ENCODE measurements at places on chromosomes 13 and 19.
A peak's percentile ranks its signal among the peaks of the same experiment; 100 is the strongest.

DNA sequence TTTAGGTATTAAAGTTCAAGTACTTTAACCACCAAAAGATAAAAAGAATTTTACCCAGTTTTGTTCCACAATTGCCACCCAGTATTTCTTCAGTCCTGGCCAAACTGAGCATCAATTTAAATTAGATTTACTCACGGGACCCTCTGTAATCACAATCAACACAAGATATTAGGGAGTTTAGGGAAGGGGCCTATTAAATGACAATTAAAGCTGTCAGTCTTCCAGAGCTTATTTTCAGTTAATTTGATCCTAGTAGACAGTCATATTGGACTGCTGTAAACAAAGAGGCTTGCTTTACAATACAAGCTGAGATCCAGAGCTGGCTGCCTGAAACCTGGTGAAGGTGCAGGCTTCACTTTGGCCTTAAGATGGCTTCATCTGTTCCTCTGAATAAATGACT lies 321.2 kb upstream of the NBEA start:
- DNase-seq = no peak

DNA sequence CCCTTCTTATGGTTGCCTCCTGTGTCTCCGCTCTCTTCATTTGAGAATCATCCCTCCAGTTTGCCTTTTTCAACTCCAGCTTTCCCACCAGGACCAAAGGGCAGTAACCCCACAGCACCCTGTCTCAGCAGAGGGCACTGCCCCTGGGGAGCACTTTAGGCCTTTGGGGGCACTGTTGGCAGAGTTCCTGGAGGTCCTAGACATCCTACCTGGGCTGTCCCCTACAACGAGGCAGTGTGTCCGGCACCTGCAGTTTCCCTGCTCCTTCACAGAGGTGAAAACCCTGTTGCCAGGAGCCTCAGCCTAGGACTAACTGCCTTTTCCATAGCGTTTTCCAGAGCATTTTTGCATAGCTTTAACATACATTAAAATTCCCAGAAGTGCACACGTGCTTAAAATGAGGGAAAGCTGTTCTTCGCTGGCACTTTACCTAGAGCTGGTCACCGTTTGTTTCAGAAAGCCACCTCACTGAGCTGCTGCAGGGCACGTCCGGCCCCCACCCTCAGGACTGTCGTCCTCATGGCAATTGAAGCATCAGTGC lies 234.9 kb downstream of the TEX29 start:
- DNase-seq = no peak

GRCh38 chr19:33376941-33377557 lies 3.5 kb downstream of the CEBPG start:
- no peak for DNase-seq

DNA sequence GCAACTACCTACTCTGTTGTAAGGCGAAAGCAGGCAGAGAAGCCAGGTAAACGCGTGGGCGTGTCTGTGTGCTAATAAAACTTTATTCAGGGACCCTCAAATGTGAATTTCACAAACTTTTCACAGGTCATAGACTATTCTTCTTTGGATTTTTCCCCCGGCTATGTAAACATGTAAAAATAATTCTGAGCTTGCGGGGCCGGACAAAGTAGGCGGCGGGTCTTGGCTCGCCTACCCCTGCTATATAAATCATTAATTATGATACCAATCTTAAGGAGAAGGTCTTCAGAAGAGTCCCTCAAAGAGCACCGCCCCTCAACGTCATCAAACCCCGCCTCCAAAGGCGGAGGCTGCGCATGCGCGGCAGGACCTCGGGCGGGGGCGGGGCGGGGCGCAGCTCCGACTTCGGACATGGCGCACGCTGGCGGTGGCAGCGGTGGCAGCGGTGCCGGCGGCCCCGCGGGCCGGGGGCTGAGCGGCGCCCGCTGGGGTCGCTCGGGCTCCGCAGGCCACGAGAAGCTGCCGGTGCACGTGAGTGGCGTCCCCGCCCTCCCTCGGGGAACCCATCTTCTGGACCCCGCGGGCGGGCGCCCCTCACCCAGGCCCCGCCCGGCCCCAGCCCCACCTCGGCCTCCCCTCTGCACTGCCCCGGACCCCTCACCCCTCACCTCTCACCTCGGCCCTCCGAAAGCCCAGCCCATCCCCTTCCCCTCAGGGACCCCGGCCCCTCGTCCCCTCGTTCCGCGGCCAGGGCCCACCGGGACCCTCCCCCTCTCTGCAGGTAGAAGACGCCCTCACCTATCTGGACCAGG lies at the start of gene SIN3B:
Gene SIN3B (plus strand): TSS at position 389 of the 812 bp plus-strand sequence. CDS start 23 bp downstream, at position 412.
- peak; percentile 74 for DNase-seq

GRCh38 chr13:45231722-45232121 lies 30.9 kb upstream of the KCTD4 start:
- DNase-seq = no peak

DNA sequence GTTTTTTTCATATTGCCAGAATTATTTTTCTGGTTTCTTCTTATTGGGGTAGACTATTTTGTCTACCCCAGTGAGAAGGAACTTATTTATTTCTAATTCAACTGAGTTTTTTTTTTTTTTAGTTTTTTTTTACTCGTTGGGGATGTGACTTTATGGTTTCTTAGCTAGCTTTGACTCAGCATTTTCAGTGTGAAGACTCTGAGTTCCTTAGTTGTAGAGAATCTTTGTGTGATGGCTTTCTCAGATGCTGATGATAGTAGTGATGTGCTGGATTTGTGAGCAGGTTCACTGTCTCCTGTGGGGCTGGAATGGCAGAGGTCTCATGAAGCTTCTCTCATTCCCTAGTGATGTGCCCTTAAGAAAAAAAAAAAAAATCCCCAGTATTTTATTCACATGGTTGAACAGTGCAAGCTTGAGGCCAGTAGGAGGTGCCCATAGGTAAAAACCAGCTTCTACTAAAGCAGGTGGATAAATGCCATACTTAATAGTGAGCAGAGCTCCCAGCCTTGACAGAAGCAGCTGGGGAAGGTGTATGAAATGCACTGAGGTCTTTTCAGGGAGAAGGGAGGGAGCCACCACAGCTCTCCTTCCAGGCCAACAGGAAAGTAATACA lies 106.2 kb upstream of the KLF5 start:
- DNase-seq = no peak

GRCh38 chr13:70864731-70865130 lies 756.5 kb upstream of the KLHL1 start:
- DNase-seq = no peak

GRCh38 chr19:1648920-1649541 lies 3.4 kb downstream of the TCF3 start:
- no peak for DNase-seq

DNA sequence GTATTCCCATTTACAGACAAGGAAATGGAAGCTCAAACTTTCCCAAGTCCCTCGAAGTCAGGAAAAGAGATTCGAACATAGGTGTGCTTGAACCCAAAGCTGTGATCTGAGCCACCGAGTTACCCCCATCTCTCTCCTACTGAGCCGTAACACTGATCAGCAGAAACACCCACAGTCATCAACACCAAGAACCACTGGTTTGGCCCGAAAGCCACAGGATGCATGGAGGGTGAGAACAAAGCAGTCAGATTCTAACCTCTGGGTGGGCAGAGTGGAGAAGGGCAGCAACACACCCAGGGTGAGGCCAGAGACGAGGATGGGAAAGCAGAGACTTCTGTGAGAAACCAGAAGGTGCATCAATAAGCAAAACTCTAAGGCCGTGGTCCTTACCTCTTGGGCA lies 27.7 kb upstream of the POU2F2 start:
- DNase-seq = no peak

DNA sequence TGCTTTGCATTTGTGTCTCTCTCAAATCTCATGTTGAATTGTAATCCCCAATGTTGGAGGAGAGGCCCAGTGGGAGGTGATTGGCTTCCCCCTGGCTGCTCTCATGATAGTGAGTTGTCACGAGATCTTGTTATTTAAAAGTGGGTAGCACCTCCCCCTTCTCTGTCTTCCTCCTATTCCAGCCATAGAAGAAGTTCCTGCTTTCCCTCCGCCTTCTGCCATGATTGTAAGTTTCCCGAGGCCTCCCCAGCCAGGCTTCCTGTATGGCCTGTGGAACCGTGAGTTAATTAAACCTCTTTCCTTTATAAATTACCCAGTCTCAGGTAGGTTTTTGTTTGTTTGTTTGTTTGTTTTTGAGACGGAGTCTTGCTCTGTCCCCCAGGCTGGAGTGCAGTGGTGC lies 3.8 kb downstream of the LILRA4 start:
- no peak for DNase-seq

- DNase-seq = no peak
Observed at GRCh38 chr19:3079578-3079977, 14.6 kb upstream of the GNA11 start.

- no peak for DNase-seq
Observed at GRCh38 chr13:80141123-80141849, 199.6 kb downstream of the SPRY2 start.

GRCh38 chr13:68727798-68728197 lies 1379.8 kb upstream of the ATXN8OS start:
- no peak for DNase-seq

DNA sequence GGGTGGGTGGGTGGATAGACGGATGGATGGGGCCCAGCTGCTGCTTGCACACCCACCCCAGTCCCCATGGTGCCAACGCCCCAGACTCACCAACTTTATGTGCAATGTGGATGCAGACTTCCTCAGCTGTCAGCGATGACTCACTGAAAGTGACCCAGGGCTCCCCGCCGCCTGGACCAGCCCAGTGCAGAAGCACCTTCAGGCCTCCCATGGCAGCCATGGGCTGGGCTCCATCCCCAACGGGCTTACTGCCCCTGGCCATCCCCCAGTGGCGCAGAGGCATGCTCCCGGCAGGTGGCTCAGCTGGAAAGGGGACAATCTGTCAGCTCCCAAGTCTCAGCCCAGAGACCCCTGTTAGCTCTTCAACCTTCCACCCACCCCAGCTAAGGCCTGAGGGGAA lies 2.2 kb downstream of the TYK2 start:
- no peak for DNase-seq

- no peak for DNase-seq
Observed at GRCh38 chr19:4971424-4971793, 2.5 kb downstream of the KDM4B start.

GRCh38 chr13:99565478-99566124 lies 64.3 kb downstream of the TM9SF2 start:
- no peak for DNase-seq

DNA sequence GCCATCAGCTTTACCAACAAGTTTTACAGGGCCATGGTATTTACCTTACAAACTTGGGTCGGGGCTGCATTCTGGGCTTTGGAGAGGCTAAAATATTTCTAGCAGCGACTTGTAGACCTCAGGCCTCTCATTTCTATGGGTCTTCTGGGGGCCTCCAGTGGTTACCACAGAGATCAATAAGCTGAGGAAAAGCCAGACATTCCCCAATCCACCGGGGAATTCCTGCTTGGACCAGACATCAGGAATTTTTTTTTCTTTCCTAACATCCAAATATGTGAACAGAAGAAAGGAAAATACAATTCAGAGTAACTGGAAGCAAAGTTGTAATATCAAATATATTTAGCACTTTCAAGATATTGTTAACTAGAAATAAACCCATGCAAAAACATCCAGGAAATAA lies 1.5 kb downstream of the DZIP1 start:
- no peak for DNase-seq

- DNase-seq = no peak
Observed at GRCh38 chr13:18978447-18978846, 203.2 kb downstream of the TUBA3C start.

DNA sequence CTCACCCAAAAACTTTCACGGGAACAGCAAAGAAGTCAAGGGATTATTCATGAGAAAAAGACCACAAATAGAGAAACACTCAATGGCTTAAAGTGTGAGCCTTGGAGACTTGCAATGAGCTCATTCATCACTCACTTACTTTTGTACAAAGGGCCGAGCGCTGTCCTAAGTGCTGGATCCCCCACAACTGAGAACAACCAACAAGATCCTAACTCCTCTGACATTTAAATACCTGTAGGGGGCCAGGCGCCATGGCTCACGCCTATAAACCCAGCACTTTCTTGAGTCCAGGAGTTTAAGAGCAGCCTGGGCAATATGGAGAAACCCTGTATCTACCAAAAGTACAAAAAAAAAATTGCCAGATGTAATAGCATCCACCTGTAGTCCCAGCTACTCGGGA lies 29.4 kb upstream of the ZNF507 start:
- no peak for DNase-seq

- no peak for DNase-seq
Observed at GRCh38 chr19:960020-960419, 24.1 kb upstream of the WDR18 start.

DNA sequence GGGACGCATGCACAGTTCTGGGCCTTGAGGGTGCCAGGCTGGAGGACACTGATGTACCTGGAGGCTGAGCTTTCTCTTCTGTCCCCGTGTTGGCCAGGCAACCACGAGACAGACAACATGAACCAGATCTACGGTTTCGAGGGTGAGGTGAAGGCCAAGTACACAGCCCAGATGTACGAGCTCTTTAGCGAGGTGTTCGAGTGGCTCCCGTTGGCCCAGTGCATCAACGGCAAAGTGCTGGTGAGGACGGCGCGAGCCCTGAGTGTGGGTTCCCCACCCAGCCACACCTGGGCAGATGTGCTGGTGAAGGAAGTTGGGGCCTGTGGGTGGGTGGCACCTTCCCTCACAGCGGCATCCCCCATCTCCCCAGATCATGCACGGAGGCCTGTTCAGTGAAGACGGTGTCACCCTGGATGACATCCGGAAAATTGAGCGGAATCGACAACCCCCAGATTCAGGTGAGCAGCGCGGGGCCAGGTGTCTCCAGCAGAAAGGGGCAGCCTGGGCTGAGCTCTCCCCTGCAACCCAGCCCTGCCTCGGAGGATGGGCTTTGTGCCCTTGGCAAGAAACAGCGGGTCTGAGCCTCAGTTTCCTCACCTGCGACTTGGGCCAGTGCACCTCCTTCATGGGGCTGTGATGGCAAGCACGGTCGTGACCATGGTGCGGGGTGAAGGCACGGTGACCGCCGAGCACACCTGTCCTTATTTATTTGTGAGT lies 26.2 kb downstream of the CCDC8 start:
- no peak for DNase-seq

DNA sequence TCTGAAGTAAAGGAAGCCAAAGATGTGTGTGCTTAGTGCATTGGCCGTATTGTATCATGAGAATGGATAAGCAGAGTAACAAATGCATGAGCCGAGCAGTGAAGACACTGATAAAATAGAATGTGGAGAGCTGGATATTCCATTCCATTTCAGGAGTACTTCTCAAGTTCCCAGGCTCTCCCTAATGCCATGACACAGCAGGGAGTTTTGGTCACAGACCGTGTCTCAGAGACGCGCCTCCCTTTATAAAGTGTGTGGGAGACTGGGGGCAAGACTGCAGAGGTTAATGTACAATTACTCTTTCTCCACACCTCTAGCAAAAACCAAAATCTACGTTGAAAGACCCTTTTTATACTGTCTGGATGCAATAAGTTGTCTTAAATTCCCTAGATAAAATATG lies 575.6 kb downstream of the EFNB2 start:
- DNase-seq = no peak

- no peak for DNase-seq
Observed at GRCh38 chr13:47908197-47908902, 92.7 kb downstream of the SUCLA2 start.

DNA sequence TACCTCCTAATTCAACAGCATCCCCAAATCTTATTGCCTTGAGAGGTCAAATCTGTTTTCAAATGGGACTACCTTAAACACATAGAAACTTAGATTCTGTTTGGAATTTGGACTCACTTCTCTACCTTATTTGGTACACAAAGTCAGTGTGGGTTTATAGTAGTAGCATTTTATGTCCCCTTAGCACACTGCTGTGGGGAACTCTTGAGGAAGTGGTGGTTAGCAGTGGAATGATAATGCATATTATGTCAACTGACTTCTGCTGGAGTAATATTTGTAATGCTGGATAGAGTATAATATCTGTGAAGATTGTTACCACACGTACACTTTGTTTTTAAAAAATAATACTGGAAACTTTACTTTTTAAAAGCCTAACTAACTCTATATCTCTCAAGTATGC lies 386.3 kb downstream of the NDFIP2 start:
- no peak for DNase-seq
